ENCODE measurements at places on chromosomes 1 and 21. TPM values are rescaled to one million over a fixed set of nuclear protein-coding genes. Genes with fewer than 3 reads are reported as not detected.

Gene FH
- polyA plus RNA-seq, result 24.4 TPM

Gene AK4
- polyA plus RNA-seq, result 0.74 TPM

Gene FCAMR
- polyA plus RNA-seq, result 1.3 TPM

Gene CPT2
- polyA plus RNA-seq, result 11.3 TPM

Gene TDRD10
- 12.0 TPM for polyA plus RNA-seq

Gene RGS4
- 0.63 TPM for polyA plus RNA-seq

Gene FCRL6
- polyA plus RNA-seq, result 2.0 TPM

Gene TNFRSF4
- polyA plus RNA-seq, result 14.7 TPM

Gene CHODL
- 1.2 TPM for polyA plus RNA-seq

Gene CRTC2
- polyA plus RNA-seq, result 79.7 TPM

Gene PTPN7
- 34.2 TPM for polyA plus RNA-seq

Gene ACTA1
- 0.61 TPM for polyA plus RNA-seq

Gene WDR4
- polyA plus RNA-seq, result 17.4 TPM

Gene CLDN14
- polyA plus RNA-seq, result 0.24 TPM

Gene TRIM33
- polyA plus RNA-seq, result 17.5 TPM

Gene LCE2A
- polyA plus RNA-seq, result not detected

Gene CACYBP
- 72.3 TPM for polyA plus RNA-seq

Gene OR2M3
- polyA plus RNA-seq, result not detected

Gene SLC25A34
- 2.4 TPM for polyA plus RNA-seq

Gene CR1L
- 1.6 TPM for polyA plus RNA-seq

Gene CLCNKA
- polyA plus RNA-seq, result 0.20 TPM

Gene PRKCZ
- 32.3 TPM for polyA plus RNA-seq

Gene GAS5
- polyA plus RNA-seq, result 1,371 TPM

Gene PIP5K1A
- polyA plus RNA-seq, result 16.5 TPM

All from spleen (tissue), 13 donors.